Naive B cell (primary cell): ENCODE measurements at places on chromosomes 6 and 20. TPM values are rescaled to one million over a fixed set of nuclear protein-coding genes. Genes with fewer than 3 reads are reported as not detected.

- peak; percentile 40 for DNase-seq
Measured at GRCh38 chr6:14635195-14635594, 517.6 kb downstream of the CD83 start.

DNA sequence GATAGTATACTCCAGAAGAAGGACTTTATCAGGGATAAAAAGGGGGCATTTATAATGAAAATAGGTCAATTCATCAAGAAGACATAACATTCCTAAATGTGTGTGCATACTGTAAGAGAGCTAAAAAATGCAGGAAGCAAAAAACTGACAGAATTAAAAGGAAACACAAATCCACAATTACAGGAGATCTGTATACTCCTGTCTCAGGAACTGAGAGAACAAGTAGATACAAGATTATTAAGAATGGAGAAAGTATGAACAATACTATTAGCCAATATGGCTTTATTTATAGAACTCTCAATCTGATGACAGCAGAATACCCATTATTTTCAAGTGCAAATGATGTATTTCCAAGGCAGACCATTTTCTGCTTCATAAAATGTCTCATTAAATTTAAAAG is 167.7 kb upstream of the BMP5 start:
- DNase-seq, result no peak

GRCh38 chr6:14271789-14272736 is 154.5 kb downstream of the CD83 start:
- DNase-seq, result no peak

GRCh38 chr6:39007575-39007974 is 41.0 kb upstream of the GLP1R start:
- DNase-seq, result no peak

DNA sequence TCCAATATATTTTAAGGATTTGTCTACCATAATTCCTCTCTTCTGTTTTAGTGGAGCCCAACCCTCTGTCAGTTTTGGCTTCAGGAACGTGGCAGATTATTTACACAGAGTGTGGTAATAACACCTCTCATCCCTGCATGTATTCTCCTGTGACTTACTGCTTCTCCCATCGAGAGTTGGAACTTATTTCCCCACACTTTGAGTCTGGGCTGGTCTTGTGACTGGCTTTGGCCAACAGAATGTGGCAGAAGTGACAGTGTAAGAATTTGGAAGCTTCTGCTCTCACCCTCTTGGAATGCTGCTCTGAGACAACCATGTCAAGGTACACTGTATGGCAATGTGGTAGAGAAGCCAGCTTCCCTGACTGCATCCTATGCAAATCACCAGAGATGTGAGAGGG is 407.7 kb downstream of the EPM2A start:
- DNase-seq, result no peak

DNA sequence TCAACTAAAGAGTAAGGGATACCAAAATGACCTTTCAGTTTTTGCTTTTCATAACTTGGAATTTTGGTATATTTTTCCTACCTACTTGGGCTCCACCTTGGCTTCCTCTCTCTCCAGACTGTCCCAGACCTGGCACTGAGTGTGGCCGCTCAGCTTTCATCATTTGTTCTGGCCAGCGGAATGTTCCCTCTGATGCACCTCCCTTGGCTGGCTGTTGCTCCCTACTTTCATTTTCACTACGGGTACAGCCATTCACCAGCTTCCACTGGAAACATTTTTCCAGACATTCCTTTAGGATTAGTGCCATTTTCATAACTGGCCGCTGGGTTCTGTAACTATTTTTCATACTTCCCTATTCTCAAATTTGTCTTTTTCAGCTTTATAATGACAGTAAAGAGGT is 487.4 kb downstream of the TENT5A start:
- no peak for DNase-seq

The FABP7 gene
- not detected for polyA plus RNA-seq

The DEK gene
- polyA plus RNA-seq, result 32.5 TPM

The MRPL2 gene
- polyA plus RNA-seq, result 61.1 TPM

The SIRPA gene
- 0.24 TPM for polyA plus RNA-seq
